ENCODE measurements at places on chromosomes 11 and 22.

- DNase-seq: no peak
Measured at GRCh38 chr11:36803084-36803483, 205.0 kb upstream of the RAG2 start.

- peak; percentile 45 for DNase-seq
Measured at GRCh38 chr22:22235558-22235957, 9.0 kb upstream of the VPREB1 start.

DNA sequence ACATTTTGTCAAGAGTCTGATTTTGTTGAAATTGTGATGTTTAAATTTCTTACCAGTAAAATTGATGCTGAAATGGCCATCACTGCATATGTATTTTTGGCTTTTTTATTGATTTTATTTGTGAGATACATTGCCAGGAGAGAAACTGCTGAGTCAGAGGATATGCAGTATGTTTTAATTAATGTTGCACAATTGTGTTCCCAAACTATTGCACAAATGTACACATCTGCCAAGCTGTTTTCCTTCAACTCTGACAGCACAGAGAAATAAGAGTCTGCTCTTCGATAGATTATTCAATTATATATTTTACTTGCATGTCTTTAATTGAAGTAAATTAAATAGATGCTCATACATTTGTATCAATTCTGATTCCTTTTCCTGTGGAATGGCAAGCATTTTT, 640.2 kb upstream of the LUZP2 start:
- no peak for DNase-seq

GRCh38 chr22:24209687-24210086, 28.4 kb downstream of the SUSD2 start:
- no peak for DNase-seq

- DNase-seq: no peak
Measured at GRCh38 chr11:97345032-97345431, 955.2 kb downstream of the JRKL start.

DNA sequence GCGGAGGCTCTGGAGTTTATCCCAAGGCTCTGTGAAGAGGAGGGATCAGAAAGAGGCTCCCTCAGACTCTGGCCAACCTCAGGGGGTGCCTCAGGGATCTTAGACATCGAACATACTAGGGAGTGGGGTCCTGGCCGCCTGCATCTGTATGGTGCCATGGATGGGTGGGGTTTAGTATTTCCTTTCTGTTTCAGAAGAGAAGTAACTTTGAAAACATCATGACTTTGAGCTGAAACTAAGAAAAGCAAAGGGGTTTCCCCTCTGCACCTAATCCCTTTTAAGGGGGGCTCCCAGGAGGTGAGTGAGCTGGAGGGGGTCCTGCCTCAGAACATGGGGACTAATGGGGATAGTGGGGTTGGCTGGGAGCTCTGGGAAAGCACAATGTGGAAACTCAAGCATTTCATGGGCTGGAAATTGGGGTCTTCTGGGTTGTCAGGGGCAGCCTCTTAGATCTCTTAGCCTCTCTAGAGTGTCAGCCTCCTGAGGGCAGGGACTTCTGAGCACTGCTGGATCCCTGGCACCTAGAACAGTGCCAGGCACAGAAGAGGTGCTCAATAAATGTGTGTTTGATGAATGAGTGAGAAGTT, 11.8 kb upstream of the SSTR3 start:
- DNase-seq: no peak

GRCh38 chr11:78851878-78852586, 277.4 kb upstream of the NARS2 start:
- no peak for DNase-seq

- peak; percentile 85 for DNase-seq
Measured at GRCh38 chr22:21102659-21103267, 57.0 kb downstream of the LRRC74B start.

DNA sequence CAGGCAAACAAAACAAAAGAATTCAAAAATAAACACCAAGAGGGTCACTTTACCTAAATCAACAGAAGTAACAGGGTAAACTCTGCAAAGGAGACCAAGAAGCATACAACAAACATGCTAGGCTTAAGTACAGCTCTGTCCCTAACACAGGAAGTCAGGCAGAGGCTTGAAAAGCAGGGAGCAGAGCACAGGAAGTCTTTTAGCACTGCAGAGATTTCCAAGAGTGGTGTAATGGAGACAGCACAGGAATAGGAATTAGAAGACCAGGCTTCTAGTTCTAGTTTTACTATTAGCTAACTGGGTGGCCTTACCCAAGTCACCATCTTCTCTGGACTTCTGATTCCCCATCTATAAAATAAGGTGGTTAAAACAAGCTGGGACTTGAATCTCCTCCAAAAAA, 1.9 kb downstream of the RBFOX2 start:
- DNase-seq: peak; percentile 39

GRCh38 chr11:99571094-99571493, 550.3 kb downstream of the CNTN5 start:
- DNase-seq: no peak

DNA sequence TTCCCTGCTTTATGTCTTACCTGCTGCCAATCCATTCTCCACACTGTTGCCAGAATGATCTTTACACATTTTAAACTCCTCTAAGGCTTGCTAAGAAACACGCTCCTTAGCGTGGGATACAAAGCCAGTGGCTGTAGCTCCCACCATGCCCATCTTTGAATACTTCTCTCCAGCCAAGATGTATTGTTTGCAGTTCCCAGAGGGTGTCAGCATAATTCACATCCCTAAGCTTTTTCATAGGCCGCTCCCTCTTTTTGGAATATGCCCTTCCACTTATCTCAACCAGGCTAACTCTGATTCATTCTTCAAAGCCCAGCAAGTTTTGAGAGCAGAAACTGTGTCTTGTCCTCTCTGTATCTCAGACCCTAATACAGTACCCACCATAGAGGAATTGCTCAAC, 8.1 kb upstream of the UPK2 start:
- DNase-seq: no peak

DNA sequence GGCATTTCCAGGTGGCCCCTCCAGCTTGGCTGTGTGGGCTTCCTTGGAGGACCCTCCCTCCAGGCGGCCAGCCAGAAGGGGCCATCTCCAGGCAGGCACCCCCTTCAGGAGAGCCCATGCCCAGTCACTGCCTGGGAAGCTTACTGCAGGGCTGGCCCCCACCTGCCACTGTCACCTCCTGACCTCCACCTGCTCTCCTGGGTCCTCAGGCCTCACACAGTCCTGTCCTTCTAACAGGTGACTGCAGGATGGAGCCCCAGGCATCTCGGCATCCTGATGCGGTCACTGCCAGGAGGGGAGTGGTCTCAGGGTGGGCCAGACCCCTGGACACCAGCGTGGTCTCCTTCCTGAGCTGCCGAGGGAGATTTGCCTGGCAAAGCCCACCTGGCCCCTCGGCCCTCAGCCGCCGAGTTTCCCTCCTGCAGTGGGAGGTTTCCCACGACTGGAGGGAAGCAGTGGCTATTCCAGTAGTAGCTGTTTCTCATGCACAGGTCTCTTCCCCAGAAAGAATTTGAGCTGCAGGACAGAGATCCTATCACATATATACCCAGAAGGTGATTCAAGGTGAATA, 13.0 kb downstream of the TBX1 start:
- no peak for DNase-seq

DNA sequence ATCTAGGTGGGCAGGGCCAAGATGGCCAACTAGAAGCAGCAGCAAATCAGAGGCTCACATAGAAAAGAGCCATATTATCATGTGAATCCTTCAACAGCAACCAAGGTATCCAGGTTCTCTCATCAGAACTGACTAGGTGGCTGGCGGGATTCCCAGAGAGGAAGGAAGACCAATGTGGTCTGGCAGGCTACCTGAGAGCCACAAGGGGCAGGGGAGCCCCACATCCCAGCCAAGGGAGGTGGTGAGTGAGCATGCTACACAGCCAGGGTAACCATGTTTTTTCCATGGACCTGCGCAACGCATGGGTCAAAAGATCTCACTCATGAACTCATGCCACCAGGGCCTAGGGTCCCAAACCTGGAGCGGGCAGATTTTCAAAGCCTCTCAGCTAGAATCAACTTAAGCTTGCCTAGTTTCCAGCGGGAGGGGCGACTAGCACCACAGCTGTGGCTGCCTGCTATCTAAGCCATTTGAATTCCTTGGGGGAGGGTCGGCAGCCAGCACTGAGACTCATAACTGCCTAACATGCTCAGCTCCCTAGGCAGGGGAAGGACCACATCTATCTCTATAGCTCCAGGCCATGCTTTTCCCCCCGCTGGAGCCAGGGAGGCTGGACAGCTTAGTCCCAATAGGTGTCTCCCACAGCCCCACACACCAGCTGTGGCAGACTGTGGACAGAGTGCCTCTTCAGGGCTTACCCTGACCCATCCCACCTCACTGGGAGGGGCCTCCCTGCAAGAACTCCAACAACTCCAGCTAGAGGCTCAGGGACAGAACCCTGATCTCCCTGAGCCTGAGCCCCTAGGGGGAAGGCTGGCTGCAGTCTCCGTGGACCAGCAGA, 28.7 kb upstream of the CASP12 start:
- no peak for DNase-seq

GRCh38 chr11:114115451-114115928, 56.0 kb downstream of the ZBTB16 start:
- DNase-seq: no peak

- DNase-seq: no peak
Measured at GRCh38 chr11:71311176-71311925, 59.0 kb upstream of the SHANK2 start.

GRCh38 chr11:75035256-75035655, 46.5 kb downstream of the NEU3 start:
- DNase-seq: no peak

- no peak for DNase-seq
Measured at GRCh38 chr22:37449331-37450001, 22.2 kb upstream of the ELFN2 start.

DNA sequence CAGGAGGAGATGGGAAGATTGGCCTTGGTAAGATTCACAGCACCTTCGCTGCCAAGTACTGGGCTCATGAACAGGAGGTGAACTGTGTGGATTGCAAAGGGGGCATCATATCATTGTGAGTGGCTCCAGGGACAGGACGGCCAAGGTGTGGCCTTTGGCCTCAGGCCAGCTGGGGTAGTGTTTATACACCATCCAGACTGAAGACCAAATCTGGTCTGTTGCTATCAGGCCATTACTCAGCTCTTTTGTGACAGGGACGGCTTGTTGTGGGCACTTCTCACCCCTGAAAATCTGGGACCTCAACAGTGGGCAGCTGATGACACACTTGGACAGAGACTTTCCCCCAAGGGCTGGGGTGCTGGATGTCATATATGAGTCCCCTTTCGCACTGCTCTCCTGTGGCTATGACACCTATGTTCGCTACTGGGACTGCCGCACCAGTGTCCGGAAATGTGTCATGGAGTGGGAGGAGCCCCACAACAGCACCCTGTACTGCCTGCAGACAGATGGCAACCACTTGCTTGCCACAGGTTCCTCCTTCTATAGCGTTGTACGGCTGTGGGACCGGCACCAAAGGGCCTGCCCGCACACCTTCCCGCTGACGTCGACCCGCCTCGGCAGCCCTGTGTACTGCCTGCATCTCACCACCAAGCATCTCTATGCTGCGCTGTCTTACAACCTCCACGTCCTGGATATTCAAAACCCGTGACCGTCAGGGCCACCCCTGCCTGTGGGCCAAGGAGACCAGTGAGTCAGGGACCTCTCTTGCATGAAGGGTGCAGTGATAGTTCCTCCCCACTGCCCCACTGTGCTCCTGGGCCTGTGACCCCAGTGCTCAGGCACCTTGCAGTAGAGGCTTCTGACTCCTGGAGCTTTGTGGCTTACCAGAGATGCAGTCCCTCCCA, 83.6 kb downstream of the BCR start:
- peak; percentile 17 for DNase-seq

- DNase-seq: no peak
Measured at GRCh38 chr11:117026593-117027330, 71.5 kb downstream of the SIK3 start.

DNA sequence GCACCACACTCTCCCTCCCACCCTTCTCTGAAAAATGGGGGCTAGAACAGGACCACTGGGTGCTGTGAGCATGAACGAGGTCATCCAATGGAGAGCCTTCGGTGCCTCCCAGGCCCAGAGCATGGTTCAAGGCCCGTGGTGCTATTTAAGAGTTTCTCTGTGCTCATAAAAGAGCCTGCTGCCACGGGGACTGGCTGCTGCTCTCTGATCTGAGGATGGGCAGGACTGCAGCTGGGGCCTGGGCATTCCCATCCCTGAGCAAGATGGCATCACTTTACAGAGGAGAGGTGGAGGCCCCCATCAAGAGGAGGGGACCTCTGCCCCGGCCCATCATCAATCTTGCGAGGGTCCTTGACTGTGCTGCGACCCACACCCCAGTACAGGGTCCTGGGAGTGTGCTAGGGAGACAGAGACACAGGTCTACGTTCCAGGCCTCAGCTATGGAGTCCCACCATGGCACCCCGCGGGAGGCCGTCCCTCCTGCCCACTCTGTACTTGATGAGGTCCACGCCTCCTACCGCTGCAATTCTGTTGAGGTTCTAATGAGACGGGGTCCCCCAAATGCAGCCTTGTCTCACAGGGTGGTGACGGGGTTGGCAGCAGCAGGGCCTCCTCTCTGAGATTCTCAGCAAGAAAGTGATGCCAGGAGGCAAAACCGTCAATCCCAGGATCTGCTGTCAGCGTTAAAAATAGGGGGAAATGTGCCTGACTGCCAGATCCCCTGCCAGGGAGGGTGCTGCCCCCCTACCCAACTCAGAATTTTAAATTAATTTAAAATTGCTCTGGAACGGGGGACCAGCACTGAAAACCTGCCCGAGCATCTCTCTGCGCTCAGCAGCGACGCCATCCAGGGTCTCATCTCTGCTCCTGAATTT, 405.4 kb downstream of the SHANK2 start:
- DNase-seq: no peak

DNA sequence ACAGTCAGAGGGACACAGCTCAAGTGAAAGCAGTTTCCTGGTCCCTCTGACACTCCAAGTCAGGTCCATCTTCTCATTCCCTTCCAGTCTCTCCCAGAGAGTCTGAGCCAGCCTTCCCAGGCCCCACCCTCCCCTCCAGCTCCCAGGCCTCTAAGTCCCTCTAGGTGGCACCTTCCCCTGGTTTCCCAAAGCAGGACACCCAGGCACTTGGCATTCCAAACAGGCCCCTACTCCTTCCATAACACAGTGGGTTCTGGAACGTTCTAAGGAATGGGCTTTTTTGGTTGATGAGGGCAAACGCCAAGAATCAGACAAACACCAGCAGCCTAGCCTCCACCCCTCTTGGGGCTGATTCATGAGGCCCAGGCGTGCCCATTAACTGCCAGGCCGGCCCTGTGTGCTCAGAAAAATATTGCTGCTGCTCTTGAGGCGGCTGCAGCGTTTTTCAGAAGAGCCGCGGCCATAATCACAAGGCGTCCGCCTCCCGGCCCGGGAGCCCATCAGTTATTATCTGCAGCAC, 418.7 kb downstream of the SOX6 start:
- no peak for DNase-seq

GRCh38 chr11:8757047-8757446, 74.5 kb downstream of the RPL27A start:
- peak; percentile 49 for DNase-seq
